Natural killer cell treated with Interleukin-12 subunit alpha and Interleukin-12 subunit beta and Interleukin-15 and Interleukin-18, amount 100 ng/mL, for 72 hours (primary cell): ENCODE measurements at places on chromosomes 7 and 10.

DNA sequence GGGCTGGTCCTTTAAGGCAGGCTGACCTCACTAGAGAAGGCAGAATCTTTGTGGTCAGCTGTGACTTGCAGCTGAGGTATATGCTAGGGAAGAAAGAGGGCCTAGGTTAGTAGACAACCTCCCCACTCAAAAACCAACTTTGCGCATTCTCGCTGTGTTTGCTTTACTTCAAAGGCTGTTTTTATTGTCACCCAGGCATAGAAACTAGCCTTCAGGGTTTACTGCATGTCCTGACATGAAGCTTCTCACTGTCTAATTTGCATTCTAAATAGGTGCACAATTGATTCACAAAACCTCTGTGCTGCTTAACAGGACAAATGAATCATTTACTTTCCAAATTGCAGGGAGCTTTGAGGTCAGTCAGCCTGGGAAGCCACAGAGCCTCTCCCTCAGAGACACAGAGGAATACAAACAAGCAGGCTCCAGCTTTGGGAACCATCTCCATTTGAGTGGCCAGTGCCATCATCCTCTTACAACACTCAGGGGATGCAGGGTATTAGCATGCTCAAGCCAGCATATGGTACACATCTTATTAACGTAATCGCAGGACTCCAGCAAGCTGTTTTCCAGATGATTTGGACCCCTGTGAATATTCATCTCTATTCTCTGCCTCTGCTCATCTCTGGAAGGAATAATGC, 596.4 kb upstream of the GHITM start:
- H3K27me3 ChIP-seq: no peaks in the 10 kb centered on the region
- DNase-seq: no peak
- H3K27ac ChIP-seq: no peak overlapping the region
- no peaks in the 10 kb centered on the region for H3K36me3 ChIP-seq
- H3K4me1 ChIP-seq: no peaks in the 10 kb centered on the region

- H3K36me3 ChIP-seq: no peaks in the 10 kb centered on the region
- no peaks in the 10 kb centered on the region for H3K27me3 ChIP-seq
- no peak overlapping the region for H3K4me3 ChIP-seq
- no peak for DNase-seq
Measured at GRCh38 chr7:140016540-140016939, 46.2 kb downstream of the PARP12 start.

DNA sequence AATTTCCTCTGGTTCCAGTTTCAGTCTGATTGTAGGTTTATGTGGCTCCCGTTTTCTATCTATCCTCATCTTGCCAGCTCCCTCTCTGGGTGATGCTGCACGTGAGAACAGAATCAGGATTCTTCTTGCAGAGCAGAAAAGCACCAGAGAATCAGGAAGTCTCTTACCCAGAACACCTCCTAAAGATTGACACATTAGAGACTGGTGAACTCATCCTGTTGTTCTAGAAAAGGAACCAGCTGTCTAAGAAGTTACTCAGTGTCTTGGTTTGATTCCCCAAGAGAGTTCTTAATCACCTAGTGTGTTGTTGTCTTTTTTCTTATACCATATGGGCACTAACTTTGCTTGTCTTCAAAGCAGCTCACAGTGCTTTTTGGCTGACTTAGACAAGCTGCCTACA, 152.4 kb downstream of the DGKI start:
- no peaks in the 10 kb centered on the region for H3K36me3 ChIP-seq
- DNase-seq: no peak
- H3K27ac ChIP-seq: no peak overlapping the region
- H3K27me3 ChIP-seq: no peaks in the 10 kb centered on the region

DNA sequence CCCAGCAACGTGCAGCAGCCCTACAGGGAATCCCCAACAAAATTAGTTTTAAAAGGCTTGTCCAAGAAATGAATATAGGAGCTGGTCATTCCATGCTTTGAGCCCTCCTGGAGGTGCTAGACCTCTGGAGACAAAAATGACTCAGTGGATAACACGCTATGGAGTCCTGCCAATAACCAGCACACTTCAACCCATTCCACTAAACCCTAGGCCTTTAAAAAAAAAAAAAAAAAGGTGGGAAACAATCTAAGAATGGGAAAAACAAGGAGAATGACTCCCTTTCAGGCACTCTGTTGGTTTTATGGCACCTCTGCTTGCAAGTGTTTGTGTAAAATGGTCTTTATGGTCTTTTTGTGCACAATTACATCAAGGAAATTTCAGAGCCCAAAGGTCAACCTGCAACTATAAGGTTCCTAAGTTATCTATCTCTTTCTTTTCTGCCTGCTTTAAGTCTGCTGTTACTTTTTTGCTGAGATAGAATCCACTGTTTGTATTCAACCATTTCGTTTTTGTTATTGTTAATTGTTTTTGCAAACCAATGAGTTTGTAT, 21.3 kb downstream of the AVL9 start:
- no peak overlapping the region for H3K27ac ChIP-seq
- H3K4me1 ChIP-seq: peaks cover 58% of the 10 kb centered on the region
- no peaks in the 10 kb centered on the region for H3K27me3 ChIP-seq
- H3K36me3 ChIP-seq: peaks cover 35% of the 10 kb centered on the region

GRCh38 chr7:136049117-136049516, 72.0 kb upstream of the MTPN start:
- peaks cover 14% of the 10 kb centered on the region for H3K36me3 ChIP-seq
- no peaks in the 10 kb centered on the region for H3K27me3 ChIP-seq
- no peak for DNase-seq
- peaks cover 6% of the 10 kb centered on the region for H3K4me1 ChIP-seq

DNA sequence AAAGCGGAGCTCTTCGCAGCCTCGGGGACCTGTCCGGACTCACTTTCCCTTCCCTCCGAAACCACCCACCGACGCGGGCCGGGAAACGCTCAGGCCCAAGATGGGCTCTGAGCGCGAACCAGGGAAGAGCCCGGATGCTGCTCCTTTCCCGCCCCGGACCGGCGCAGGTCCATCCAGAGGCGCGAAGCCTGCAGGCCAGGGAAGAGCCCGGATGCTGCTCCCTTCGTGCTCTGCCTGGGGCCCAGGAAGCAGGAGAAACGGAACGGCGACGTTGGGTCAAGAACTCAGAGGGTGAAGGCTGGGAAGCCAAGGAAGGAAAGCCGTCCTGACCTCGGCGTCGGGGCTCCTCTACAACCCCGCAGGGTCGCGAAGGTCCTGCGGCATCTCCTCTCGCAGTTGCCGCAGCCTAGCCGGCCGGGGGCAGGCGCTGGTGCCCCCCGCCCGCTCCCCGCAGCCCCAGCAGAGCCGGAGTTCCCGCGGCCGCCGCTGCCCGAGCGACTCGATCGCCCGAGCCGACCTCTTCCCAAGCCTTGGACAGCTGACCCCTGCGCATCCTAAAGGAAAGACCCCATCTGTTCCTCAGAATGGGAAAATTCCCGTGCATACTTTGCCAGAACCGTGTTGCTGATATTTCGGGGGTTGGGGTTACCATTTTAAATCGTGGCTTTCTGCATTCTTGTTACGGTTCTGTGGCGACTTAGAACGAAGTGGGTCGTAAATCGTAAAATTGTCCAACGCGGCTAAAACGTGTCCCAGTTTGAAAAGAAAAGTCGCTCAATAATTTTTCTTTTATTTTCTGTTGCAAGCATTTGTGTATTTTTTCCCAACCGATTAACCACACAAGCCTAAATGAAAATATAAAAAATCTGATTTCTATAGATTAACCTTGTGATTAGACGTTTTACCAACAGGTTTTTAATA, 7.5 kb downstream of the HOXA1 start:
- H3K4me3 ChIP-seq: no peak overlapping the region
- DNase-seq: no peak
- H3K36me3 ChIP-seq: peaks cover 4% of the 10 kb centered on the region
- H3K27ac ChIP-seq: no peak overlapping the region

GRCh38 chr10:126235091-126235978, 152.9 kb downstream of the ADAM12 start:
- H3K4me1 ChIP-seq: no peaks in the 10 kb centered on the region
- no peak overlapping the region for H3K4me3 ChIP-seq
- H3K36me3 ChIP-seq: no peaks in the 10 kb centered on the region
- no peak overlapping the region for H3K27ac ChIP-seq
- peaks cover 28% of the 10 kb centered on the region for H3K27me3 ChIP-seq

DNA sequence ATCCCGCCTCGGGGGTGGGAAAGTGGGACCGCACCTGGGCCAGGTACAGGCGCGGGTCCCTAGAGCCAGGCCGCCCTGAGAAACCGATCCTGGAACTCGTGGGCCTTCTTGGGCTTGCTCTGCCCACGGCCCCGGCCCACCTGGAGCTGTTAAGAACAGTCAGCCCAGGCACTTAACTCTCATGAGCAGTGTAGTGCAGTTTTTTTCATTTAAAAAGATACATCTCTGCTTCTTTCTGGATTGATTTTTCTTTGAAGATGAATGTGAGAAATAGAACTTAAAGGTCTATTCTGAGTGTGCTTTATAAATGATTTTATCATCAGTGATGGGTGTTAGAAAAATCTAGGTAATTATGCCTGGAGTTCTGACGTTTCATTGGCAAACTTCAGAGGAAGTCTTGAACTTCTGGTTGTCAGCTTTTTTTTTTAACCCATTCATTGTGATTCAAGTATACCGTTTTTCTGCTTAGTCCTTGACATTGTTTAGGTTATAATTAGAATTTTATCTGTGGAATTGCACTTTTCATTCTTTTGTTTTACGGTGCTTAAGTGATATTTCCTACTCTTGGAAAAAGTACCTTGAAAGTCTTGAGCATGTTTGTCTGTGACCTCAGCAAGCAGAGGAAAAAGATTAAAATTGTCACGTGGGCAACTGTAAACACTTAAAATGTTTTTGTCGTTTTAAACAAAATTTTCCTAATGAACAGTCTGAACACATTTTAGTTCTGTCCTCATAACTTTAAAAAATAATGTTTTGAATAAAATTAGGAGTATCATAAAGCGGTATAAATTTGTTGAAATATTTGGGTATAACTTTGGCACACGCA, 906 bp downstream of the CDK1 start:
- DNase-seq: no peak
- H3K27ac ChIP-seq: peak overlapping the region; percentile 47
- H3K36me3 ChIP-seq: peaks cover 12% of the 10 kb centered on the region
- H3K4me1 ChIP-seq: peaks cover 8% of the 10 kb centered on the region

- H3K36me3 ChIP-seq: no peaks in the 10 kb centered on the region
- no peak for DNase-seq
- no peak overlapping the region for H3K27ac ChIP-seq
- no peak overlapping the region for H3K4me3 ChIP-seq
- H3K4me1 ChIP-seq: no peaks in the 10 kb centered on the region
- H3K27me3 ChIP-seq: peaks cover 17% of the 10 kb centered on the region
Measured at GRCh38 chr7:35533902-35534301, 161.0 kb downstream of the HERPUD2 start.

DNA sequence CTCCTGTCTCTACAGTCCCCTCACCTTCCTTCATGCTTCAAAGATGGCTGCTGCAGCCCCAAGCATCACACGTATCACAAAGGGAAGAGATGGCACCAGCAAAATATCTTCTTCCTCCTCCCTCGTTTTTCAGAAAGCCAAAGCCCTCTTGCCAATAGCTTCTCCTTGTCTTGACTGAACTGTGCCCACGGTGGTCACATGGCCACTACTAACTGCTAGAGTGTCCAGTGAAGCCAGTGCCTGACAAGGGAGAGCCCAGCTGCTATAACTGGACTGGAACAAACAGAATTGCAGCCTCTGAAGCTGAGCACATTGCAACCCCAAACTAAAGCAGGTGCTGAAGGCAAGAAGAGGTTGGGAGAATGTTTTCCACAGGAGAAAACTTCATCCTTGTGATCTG, 120.8 kb upstream of the RET start:
- no peaks in the 10 kb centered on the region for H3K36me3 ChIP-seq
- H3K27me3 ChIP-seq: peaks cover 12% of the 10 kb centered on the region
- no peak overlapping the region for H3K27ac ChIP-seq
- peak; percentile 6 for DNase-seq
- H3K4me1 ChIP-seq: no peaks in the 10 kb centered on the region

DNA sequence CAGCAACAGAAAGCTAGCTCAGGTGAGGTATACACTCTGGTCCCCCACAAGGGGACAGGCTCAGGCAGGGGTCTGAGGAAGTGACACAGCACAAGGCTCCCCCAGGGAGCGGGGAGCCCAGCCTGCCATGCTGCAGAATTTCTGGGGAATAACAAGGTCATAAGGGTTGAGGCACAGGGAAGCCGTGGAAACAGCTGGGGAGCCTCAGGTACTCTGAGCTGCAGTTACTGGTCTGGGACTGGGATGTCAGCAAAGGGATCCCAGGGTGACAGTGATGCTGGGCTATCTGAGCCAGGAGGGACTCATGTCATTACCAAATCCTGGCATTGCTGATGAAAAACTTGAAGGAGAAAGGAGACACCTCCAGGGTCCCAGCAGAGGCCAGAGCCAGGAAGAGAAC, 64.4 kb upstream of the NANOS1 start:
- no peak overlapping the region for H3K4me3 ChIP-seq
- H3K27ac ChIP-seq: no peak overlapping the region
- H3K27me3 ChIP-seq: peaks cover 7% of the 10 kb centered on the region
- DNase-seq: no peak

- no peaks in the 10 kb centered on the region for H3K36me3 ChIP-seq
- no peak overlapping the region for H3K4me3 ChIP-seq
- DNase-seq: no peak
- peaks cover 4% of the 10 kb centered on the region for H3K27me3 ChIP-seq
Measured at GRCh38 chr7:10657837-10658236, 315.8 kb upstream of the PHF14 start.

- no peaks in the 10 kb centered on the region for H3K4me1 ChIP-seq
- no peak overlapping the region for H3K27ac ChIP-seq
Measured at GRCh38 chr10:15419279-15419874, 48.3 kb upstream of the FAM171A1 start.

DNA sequence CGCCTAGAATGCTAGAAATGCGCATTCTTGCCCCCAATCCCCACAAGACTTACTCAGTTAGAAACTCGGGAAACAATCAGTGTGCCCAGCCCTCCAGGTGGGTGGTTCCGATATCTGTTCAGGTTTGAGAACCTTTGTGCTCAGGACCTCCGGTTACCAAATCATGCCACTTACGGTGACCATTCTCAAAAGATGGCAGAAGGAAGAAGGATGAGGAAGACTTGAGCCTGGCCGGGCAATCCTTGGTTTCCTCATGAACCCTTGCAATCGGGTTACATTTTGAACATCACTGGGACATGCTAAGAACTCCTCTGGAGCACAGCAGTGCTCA, 52.1 kb downstream of the RBM17 start:
- peak overlapping the region; percentile 81 for H3K27ac ChIP-seq
- H3K27me3 ChIP-seq: peaks cover 14% of the 10 kb centered on the region
- H3K36me3 ChIP-seq: no peaks in the 10 kb centered on the region
- DNase-seq: no peak
- peaks cover 57% of the 10 kb centered on the region for H3K4me1 ChIP-seq

DNA sequence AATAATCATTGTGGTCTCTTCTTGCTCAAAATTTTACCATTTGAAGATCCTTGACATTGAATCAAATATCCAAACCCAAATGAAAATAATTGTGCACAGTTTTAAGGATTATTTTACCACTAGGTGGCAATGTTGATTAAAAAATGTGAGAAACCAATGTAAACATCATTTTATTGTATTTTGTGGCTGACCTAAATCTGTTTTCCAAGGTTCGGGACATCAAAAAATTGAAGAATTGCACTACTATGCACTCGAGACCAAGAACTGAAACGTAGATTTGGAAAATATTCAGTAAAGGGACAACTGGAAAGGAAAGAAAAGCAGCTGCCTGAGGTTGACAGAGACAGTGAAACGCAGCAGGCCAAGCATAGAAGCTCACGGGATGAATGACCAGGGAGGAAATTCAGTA, 259.3 kb downstream of the SNX13 start:
- no peak for DNase-seq
- no peaks in the 10 kb centered on the region for H3K27me3 ChIP-seq
- no peak overlapping the region for H3K4me3 ChIP-seq
- H3K27ac ChIP-seq: no peak overlapping the region
- H3K36me3 ChIP-seq: no peaks in the 10 kb centered on the region

- H3K27ac ChIP-seq: no peak overlapping the region
- no peaks in the 10 kb centered on the region for H3K4me1 ChIP-seq
- H3K36me3 ChIP-seq: no peaks in the 10 kb centered on the region
Measured at GRCh38 chr10:28975891-28976531, 298.7 kb downstream of the BAMBI start.
